ENCODE measurements at places on chromosomes 11 and 22. TPM values are rescaled to one million over a fixed set of nuclear protein-coding genes. Genes with fewer than 3 reads are reported as not detected.

OLFML1 gene
- 1.1 TPM for total RNA-seq

SCO2 gene
- 0.78 TPM for total RNA-seq

CCDC116 gene
- 0.16 TPM for total RNA-seq

FGF4 gene
- not detected for total RNA-seq

RASSF10 gene
- total RNA-seq: 3.4 TPM

CARD16 gene
- total RNA-seq: not detected

FAM118A gene
- total RNA-seq: 6.2 TPM

ENTHD1 gene
- total RNA-seq: 0.16 TPM

OR2AG2 gene
- 0.47 TPM for total RNA-seq

SREBF2 gene
- 65.5 TPM for total RNA-seq

PRR33 gene
- total RNA-seq: not detected

CHRM1 gene
- total RNA-seq: 12.3 TPM

SPDYC gene
- total RNA-seq: not detected

KRTAP5-1 gene
- total RNA-seq: not detected

PATE1 gene
- not detected for total RNA-seq
